ENCODE measurements at places on chromosomes 5 and 9. TPM values are rescaled to one million over a fixed set of nuclear protein-coding genes. Genes with fewer than 3 reads are reported as not detected.

- DNase-seq: no peak
These were observed 12.1 kb downstream of the PCDH1 start for GRCh38 chr5:141866096-141866495.

DNA sequence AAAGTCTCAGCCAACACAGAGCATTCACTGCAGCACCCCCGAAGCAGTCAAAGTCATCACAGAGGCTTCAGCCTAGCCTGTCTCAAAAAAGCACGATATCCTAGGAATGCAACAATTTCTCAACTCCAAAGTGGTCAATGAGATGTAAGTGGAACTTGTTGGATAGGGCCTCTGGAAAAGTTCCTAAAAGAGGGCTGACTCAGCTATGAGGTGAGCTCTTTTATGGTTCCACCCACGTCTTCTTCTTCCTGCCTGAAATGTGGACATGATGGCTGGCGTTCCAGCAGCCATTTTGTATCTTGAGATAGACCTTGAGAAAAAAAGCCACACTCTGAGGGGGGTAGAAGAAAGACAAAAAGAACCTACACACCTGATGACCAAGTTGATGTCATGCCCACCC is 32.5 kb upstream of the TRIO start:
- no peak for DNase-seq

DNA sequence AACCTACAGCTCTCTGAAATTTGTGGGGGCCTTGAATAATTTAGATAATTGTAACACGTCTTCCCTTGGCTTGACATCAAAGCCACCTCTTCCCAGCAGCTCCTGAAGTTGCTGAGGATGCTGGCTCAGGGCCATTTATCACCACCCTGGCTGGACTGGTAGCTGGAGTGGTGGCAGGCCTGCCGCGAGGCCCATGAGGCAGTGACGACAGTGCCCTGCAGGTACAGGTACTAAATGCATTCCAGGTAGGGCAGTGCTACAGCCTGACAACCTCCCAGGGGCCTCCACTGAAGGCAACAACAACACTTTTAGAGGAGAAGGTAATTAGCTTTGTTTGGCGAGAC is 270.2 kb upstream of the KLF4 start:
- DNase-seq: no peak

GRCh38 chr5:180628827-180629750 is 20.3 kb downstream of the FLT4 start:
- no peak for DNase-seq

DNA sequence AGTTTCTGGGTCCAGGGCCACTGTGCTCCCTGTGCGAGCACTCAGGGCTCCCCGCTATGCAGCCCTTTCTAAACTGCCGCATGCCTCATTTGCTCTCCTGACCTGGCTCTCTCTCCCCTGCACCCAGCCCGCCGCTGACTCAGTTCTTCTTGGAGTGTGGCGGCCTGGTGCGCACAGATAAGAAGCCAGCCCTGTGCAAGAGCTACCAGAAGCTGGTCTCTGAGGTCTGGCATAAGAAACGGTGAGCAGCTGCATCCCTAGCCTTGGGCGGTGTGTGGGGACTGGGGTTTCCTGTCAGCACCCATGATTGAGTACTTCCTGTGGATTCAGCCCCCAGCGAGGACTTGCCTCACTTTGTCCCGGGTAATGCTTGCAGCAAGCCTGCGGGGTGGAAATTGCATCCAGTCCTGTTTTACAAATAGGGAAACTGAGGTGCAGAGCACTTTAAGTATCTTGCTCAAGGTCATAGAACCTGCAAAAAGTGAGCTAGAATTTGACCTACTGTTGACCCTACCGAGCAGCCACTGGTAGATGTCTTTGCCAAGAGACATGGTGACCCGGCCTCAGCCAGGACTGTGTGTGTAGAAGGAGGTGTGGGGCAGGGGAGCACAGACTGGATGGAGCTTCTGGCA is 27.9 kb downstream of the USP20 start:
- no peak for DNase-seq

- no peak for DNase-seq
These were observed 40.3 kb downstream of the POU4F3 start for GRCh38 chr5:146378986-146379385.

- no peak for DNase-seq
These were observed 120.2 kb downstream of the SUSD1 start for GRCh38 chr9:112054916-112055315.

DNA sequence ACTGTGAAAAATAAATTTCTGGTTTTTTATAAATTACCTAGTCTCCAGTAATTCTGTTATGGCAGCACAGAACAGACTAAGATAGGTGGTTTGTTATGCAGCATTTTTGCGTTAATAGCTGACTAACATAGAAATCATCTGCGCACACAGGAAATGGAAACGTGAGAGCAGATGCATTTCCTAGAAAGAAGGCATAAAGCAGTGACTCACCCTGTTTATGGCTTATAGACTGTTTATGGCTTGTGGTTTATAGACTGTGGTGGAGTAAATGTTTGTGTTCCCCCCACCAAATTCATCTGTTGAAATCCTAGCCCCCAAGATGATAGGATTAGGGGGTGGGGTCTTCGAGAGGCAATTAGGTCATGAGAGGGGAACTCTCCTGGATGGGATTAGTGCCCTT is 18.3 kb upstream of the OSMR start:
- DNase-seq: no peak

The PCDHGA4 gene
- polyA plus RNA-seq: 3.0 TPM
